ENCODE measurements at places on chromosomes 3 and 15.
A peak's percentile ranks its signal among the peaks of the same experiment; 100 is the strongest.

GRCh38 chr3:178474526-178474925 is 61.7 kb upstream of the KCNMB2 start:
- no peak for DNase-seq

DNA sequence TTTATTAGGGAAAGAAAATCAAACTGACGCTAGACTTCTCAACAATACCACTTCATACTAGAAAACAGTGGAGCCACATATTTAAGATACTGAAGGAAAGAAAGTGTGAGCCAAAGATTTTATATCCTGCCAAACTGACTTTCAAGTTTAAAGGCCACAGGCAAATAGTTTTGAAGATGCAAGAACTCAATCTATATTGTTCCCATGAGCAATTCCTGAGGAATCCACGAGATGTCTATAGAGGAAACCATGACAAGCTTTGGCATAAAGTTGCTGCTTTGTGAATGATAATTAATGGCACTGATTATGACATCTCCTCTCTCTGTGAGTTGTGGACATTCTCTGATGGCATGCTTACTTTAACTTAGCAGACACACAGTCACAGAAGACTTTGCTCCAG is 276.1 kb upstream of the GOLGA6L4 start:
- DNase-seq = no peak

DNA sequence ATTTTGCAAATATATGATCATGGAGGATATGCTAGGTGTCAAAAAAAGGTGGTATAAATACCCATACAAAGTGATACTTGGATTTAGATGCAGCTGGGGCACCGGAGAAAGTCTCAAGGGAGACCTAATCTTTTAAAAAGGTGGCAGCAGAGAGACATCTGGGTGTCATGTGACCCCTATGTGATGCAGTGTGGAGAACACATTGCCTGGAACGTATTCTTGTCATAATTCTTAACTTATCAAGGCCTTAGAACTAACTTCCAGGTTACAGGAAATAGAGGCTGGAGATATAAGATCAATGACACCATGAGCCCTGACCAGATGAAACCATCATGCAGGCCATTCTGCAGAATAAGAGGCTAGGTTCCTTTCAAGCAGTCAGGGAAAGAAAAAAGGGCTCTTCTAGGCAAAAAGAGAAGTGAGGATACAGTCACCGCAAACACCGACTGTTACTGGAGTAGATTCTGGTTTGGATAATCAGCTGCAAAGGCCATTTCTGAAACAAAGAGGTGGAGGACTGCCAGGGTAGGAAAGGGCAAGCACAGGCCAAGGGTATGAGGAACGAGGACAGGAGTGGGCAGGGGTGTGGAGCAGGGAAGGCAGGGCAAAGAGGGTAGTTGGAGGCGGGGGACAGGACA is 100.6 kb downstream of the OXNAD1 start:
- DNase-seq = no peak

DNA sequence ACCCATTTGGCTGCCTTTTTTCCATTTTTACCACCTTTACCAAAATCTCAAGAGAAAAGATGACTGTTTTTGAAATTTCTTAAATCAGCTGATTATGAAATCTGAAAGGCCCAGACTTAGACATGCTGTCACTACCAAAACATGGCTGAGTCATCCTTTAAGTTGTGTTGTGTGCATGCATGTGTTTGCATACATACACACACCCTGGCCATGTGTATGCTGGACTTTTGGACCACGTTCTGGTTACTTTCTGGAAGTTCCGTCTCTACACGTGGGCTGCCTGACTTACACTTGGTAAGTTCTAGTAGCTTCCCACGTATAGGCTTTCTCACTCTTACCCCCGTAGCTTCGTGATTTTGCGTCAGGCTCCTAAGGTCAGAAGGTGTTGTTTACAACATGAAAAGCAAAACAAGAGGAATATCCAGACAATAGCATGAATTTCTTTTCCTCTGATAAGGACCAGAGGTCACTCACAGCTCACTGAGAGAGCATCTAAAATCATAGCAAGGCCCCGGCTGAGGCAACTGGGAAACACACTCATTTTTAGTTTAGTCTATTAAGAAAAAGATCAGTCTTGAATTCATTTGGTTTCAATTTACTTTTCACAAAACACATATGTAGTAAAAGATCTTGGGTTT is 62.4 kb downstream of the COL8A1 start:
- DNase-seq = no peak

GRCh38 chr3:56782215-56782614 is 19.5 kb downstream of the ARHGEF3 start:
- DNase-seq = no peak

DNA sequence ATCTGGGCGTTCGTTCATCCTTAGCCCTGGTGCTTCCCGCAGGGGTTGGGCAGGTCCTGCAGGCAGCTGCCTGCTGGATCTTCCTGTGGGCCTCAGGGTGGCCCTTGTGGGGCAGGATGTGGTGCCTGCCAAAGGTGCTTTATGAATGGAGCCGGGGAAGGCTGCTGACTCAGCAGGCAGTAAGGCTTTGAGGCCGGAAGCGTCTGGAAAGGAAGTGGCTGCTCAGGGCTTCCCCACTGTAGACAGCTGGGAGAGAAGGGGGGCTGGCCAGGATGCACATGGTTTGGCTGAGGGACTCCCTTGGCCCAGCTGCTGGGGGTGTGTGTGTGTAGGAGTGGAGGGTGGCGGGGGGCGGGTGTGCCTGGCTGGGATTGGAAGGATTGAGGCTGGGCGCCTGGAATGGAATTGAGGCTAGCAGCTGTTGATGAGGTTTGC is 12.9 kb downstream of the CD276 start:
- DNase-seq = peak; percentile 94

GRCh38 chr3:179452872-179453271 is 1.6 kb upstream of the GNB4 start:
- DNase-seq = no peak

DNA sequence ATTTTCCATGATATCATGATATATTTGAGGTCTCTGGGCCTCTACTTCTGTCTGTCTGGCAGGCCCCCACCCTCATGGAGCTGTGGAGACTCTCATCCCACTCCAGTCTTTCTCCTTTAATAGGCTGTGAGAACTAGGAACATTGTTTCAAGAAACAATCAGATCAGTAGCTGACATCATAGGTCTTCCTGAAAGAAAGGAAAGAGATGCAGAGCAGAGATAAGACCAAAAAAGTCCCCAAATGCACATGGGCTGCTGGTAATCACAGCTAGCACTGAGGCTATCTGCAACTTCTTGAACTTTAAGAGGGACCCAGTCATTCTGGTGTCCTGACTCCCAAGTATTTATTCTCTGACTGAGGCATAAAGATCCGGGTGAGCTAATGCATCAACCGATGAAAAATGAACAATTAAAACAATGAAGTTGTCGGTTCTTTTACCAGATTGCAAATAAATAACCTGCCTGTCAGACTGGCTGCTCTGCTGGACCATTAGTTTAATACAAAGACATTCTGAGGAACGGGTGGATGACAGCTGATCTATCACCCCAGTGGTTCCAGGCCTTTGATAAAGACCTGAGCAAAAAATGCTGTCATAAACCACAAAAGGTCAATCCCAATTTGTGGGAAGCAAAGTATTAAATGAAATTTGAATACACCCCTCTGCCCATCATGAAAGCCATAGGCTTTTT is 780.8 kb upstream of the GOLIM4 start:
- peak; percentile 1 for DNase-seq

DNA sequence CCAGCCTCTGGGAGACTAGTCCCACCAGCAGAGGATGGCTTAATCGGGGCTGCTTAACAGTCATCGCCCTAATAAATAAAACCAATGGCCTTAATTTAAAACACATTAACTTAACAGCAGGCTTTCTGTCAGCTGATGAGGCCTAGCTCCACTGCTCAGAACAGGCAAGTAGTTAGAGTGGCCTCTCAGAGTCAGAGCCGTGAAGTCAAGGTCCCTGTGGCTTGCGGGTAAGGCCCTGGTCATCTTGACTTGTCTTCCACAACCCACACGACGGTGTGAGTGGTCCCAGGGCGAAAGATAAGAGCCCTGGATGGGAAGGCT is 11.8 kb downstream of the XXYLT1 start:
- no peak for DNase-seq

DNA sequence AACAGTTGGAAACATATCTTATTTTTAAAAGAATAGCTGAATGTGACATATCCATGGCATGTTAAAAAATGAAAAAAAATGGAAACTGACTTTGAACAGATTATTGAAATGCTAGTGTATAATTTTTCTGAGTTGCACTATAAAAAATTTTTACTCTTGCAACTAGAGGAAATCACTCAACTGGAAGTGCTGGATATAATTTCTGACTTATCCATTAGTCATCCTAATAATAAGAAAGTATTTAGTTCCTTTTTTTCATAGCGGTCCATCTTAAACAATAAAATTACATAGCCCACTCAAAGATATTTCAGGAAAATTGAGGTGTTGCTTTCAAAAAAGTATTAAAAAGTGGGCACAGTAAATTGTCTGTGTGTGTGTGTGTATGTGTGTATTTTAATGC is 80.7 kb downstream of the MBNL1 start:
- no peak for DNase-seq

GRCh38 chr15:66642514-66642913 is 59.5 kb upstream of the SMAD6 start:
- DNase-seq = no peak

- no peak for DNase-seq
Measured at GRCh38 chr3:133955892-133956291, 60.2 kb upstream of the RAB6B start.

DNA sequence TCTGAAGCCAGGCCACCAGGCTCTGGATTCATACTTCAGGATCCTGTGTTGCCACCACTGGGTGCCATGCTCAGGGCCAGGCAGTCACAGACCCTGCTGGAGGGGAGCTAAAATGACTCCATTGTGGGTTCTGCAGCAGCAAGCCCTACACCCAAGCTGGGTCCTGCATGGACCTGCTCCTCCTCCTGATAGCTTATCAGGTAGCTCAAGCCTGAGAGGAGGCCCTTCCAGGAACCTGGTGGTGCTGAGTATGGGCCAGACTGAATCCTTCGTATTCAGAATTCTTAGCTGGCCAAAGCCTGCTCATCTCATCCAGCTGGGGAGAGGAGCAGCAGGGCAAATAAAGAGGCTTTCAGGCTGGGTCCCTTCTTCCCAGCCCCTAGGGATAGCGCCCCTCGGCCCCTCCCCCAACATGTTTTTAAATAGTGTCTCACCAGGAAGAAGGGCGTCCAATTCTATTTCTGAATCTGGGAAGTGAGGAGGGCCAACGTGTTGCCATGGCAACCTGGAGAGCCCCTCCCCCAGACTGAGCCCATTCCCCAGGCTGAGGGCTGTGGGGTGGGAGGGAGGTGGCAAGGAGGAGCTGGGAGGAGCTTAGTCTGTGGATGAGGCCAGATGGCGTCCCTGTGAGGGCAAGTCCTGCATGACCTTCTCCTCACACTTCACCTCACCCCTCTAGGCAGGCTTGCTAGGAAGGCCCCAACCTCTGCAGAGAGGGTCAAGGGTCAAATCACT is 11.0 kb upstream of the CAMKV start:
- no peak for DNase-seq

GRCh38 chr15:93644595-93644994 is 555.6 kb upstream of the RGMA start:
- no peak for DNase-seq

GRCh38 chr3:104614564-104614963 is 752.1 kb upstream of the ALCAM start:
- DNase-seq = no peak

DNA sequence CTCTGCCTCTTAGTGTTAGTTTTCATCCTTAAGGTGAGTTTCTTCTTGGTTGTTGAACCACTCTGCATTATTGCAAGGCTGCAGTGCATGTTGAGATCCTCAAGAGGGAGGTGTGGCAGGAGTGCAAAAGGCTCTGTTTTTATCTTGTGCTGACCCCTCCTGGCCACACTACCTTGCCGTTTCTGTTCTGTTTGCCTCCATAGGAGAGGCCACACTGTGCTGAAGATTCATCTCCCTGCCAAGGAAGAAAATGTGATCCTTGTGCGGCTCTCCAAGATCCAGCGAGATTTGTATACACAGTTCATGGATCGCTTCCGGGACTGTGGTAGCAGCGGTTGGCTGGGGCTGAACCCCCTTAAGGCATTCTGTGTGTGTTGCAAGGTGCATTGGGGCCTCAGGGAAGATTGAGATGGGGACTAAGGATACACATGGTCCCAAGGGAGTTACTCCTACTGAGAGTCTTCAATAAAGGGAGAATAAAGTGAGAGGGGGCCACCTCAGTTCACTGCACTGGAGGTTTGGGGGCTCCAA is 33.0 kb upstream of the TEX264 start:
- peak; percentile 42 for DNase-seq

DNA sequence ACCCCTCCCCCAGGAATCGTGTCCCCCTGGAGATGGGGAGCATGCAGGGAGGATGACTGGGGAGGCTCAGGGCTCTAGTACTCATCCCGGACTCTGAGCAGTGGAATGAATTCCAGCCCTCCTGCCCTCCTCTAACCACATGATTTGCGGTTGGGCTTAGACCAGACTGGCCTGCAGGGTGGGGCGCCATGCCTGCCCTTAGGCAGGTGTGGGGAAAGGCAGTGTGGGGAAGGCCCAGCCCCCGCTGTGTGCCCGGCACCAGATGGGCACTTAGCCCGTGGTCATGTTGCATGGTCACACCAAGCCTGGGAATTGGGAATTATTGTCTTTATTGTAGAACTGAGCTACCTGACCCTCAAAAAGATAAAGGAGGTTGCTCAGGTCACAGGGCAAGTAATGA is 283.8 kb downstream of the TLE3 start:
- DNase-seq = no peak

- DNase-seq = no peak
Measured at GRCh38 chr3:94961423-94962100, 898.7 kb downstream of the NSUN3 start.

DNA sequence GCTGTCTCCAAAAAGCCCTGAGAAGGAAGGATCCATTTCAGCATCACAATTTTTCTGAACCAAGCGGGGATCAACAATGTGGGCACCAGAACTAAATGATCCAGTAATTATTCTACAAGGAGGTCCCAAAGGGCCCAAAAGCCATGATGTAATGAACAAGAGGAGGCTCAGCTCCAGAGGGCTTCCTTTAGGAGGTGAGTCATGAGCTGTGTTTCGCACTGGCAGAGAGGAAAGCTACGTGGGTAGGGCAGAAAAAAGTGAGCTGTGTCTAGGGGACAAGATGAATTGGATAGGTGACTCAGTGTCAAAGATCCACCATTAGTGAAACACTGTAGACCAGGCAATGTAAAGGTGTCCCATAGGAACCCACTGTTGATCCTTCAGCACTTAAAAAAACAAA is 113.4 kb downstream of the RORA start:
- DNase-seq = no peak

- DNase-seq = no peak
Measured at GRCh38 chr15:94844198-94844537, 612.8 kb downstream of the MCTP2 start.

- DNase-seq = no peak
Measured at GRCh38 chr3:150433347-150433746, 25.2 kb downstream of the TSC22D2 start.

GRCh38 chr15:67839499-67839928 is 331 bp downstream of the RNU6-1 start:
- peak; percentile 31 for DNase-seq

DNA sequence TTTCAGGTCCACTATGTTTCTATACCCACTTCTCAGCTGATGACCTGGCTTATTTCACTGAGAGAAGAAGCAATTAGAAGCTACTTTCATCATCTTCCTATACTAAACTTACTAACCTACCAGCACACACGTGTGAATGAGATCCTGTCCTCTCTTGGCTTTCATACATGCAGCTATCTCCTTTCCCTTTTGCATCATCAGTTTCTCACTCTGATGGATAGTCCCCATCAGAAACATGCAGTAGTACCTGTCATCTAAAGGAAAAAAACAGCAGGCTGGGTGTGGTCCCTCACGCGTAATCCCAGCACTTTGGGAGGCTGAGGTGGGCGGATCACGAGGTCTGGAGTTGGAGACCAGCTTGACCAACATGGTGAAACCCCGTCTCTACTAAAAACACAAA is 237.6 kb upstream of the C2CD4B start:
- no peak for DNase-seq
